Heart right ventricle (tissue), 16 donors: ENCODE measurements at places on chromosomes 4 and X.

GRCh38 chr4:99891351-99891750 is 2.9 kb downstream of the LAMTOR3 start:
- no peak overlapping the region for H3K27ac ChIP-seq
- no peaks in the 10 kb centered on the region for H3K27me3 ChIP-seq
- peaks cover 22% of the 10 kb centered on the region for H3K4me1 ChIP-seq
- DNase-seq, result no peak

- no peak overlapping the region for H3K4me3 ChIP-seq
- H3K27me3 ChIP-seq, result no peaks in the 10 kb centered on the region
- no peaks in the 10 kb centered on the region for H3K4me1 ChIP-seq
- no peak for DNase-seq
- no peak overlapping the region for H3K27ac ChIP-seq
- no peaks in the 10 kb centered on the region for H3K36me3 ChIP-seq
These were observed 267.4 kb downstream of the IL1RAPL1 start for GRCh38 chrX:28854637-28855036.

- H3K27me3 ChIP-seq, result no peaks in the 10 kb centered on the region
- DNase-seq, result no peak
- peak overlapping the region; percentile 69 for H3K4me3 ChIP-seq
- no peaks in the 10 kb centered on the region for H3K36me3 ChIP-seq
- peaks cover 15% of the 10 kb centered on the region for H3K4me1 ChIP-seq
These were observed 1.1 kb upstream of the PDLIM3 start for GRCh38 chr4:185536411-185536709.

- H3K4me1 ChIP-seq, result no peaks in the 10 kb centered on the region
- no peak overlapping the region for H3K4me3 ChIP-seq
- DNase-seq, result no peak
- no peaks in the 10 kb centered on the region for H3K27me3 ChIP-seq
These were observed 198.1 kb downstream of the LRBA start for GRCh38 chr4:150817017-150817416.

DNA sequence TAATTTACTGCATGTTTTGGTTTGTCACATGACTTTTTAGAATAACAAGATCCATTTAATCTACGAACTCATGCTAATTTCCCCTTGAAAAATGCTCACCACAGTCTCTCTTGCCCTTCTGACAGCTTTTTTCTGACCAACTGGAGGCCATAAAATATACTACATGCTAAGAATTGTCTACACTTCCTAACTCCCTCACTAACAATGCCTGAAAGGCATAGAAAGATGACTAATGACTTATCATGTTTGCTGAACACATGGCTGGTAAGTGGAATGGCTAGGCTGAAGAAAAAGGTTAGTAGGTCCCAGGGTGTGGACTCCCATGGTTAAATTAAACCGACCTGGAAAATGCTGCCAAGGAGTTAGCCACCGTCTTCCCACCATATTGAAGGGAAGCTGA is 309.9 kb downstream of the SPOCK3 start:
- H3K27me3 ChIP-seq, result no peaks in the 10 kb centered on the region
- no peak for DNase-seq
- no peak overlapping the region for H3K4me3 ChIP-seq
- no peak overlapping the region for H3K27ac ChIP-seq
- no peaks in the 10 kb centered on the region for H3K36me3 ChIP-seq

DNA sequence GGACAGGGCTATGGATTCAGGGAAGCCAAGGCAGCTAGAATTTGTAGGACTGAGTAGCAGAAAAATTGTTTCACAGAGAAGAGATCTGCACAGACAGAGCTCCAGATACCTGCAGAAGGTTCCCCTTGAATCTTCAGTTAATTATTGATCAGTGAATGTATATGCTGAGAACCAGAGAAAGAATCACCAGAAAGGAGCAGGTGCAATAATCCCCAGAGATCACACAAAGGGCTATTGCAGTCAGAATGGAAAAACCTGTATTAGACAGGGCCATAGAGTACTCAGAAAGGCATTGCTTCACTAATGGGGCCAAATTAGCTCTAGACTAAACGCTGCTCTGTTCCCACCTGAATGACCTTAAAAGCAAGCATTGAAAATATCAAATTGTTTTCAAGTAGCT is 35.5 kb upstream of the SMAD1 start:
- H3K36me3 ChIP-seq, result no peaks in the 10 kb centered on the region
- no peak overlapping the region for H3K27ac ChIP-seq
- no peak for DNase-seq
- no peaks in the 10 kb centered on the region for H3K4me1 ChIP-seq
- H3K4me3 ChIP-seq, result no peak overlapping the region
- H3K27me3 ChIP-seq, result no peaks in the 10 kb centered on the region

DNA sequence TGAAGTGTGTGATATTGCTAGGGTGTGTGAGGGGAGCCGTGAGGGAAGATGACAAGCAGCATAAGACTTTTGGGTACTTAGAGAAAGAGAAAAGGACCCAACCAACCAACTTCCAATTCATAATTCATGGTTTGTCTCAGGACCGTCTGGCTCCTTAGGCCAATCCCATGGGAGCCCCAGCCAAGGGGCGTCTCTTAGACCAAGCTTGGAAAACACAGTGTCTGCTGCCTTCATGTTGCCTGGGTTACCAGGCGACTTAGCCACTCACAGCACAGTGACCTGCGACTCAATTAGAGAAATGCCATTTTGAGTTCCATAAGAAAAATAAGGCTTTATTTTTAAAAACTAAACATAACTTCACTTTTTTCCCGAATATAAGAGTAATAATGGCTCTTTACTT is 32.7 kb downstream of the BST1 start:
- H3K4me1 ChIP-seq, result no peaks in the 10 kb centered on the region
- DNase-seq, result no peak
- H3K4me3 ChIP-seq, result no peak overlapping the region
- H3K27ac ChIP-seq, result no peak overlapping the region
- H3K27me3 ChIP-seq, result no peaks in the 10 kb centered on the region

GRCh38 chrX:76029385-76029784 is 143.5 kb upstream of the PBDC1 start:
- no peaks in the 10 kb centered on the region for H3K4me1 ChIP-seq
- H3K27me3 ChIP-seq, result peaks cover 6% of the 10 kb centered on the region
- H3K27ac ChIP-seq, result no peak overlapping the region
- no peak for DNase-seq

- no peaks in the 10 kb centered on the region for H3K4me1 ChIP-seq
- no peak overlapping the region for H3K4me3 ChIP-seq
- no peak for DNase-seq
- H3K27me3 ChIP-seq, result no peaks in the 10 kb centered on the region
- no peak overlapping the region for H3K27ac ChIP-seq
These were observed 56.0 kb downstream of the MAGEB10 start for GRCh38 chrX:27863809-27864208.

- H3K36me3 ChIP-seq, result no peaks in the 10 kb centered on the region
- H3K27me3 ChIP-seq, result no peaks in the 10 kb centered on the region
- no peak for DNase-seq
- no peak overlapping the region for H3K27ac ChIP-seq
- no peaks in the 10 kb centered on the region for H3K4me1 ChIP-seq
These were observed 201.6 kb upstream of the NR3C2 start for GRCh38 chr4:148643851-148644250.

DNA sequence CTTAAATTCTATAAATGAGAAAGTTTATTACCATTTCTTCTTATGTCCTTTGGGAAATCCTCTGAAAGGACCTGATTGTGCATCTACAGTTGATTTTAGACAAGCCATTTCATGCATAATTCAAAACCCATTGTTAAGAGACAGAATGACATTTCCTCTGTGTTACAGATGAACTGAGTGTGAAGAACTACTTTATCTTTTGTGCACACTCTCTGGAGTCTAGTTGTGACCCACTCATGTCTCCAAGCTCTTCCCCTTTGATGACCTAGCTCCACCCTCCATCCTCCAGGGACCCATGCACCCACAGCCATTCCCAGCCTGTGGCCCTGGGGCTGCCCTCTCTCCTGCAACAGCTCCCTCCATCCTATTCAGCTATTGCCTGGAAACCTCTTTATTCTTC is 57.5 kb upstream of the BMPR1B start:
- no peak for DNase-seq
- H3K4me3 ChIP-seq, result no peak overlapping the region
- H3K27ac ChIP-seq, result no peak overlapping the region
- H3K4me1 ChIP-seq, result no peaks in the 10 kb centered on the region
- H3K36me3 ChIP-seq, result no peaks in the 10 kb centered on the region

- H3K4me3 ChIP-seq, result no peak overlapping the region
- H3K36me3 ChIP-seq, result no peaks in the 10 kb centered on the region
- no peaks in the 10 kb centered on the region for H3K4me1 ChIP-seq
- no peak for DNase-seq
These were observed 231.2 kb upstream of the VEGFC start for GRCh38 chr4:177023951-177024350.

DNA sequence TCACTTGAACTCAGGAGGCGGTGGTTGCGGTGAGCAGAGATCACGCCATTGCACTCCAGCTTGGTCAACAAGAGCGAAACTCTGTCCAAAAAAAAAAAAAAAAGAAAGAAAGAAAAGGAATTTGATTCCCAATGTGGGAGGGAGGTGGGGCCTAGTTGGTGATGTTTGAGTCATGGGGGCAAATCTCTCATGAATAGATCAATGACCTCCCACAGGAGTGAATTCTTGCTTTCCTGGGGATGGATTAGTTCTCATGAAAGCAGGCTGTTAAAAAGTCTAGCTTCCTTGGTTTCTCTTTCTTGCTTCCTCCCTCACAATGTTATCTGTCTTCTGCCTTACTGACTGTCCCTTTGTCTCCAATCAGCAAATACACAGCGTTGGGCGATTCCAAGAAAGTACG is 419.5 kb upstream of the RPS6KA3 start:
- H3K27me3 ChIP-seq, result no peaks in the 10 kb centered on the region
- H3K27ac ChIP-seq, result no peak overlapping the region
- DNase-seq, result no peak
- H3K36me3 ChIP-seq, result no peaks in the 10 kb centered on the region

DNA sequence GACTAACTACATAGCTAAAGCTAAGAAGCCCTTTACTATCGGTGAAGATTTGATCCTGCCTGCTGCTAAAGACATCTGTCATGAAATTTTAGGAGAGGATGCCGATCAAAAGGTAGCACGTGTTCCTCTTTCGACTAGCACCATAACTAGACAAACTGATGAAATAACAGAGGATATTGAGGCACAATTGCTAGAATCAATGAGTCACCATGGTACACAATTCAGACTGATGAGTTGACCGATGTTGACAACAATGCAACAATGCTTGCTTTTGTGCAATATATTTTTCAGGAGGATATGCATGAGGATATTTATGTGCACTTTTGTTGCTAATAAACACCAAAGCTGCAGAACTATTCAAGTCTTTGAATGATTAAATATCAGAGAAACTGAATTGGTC is 24.3 kb downstream of the TBCK start:
- DNase-seq, result no peak
- H3K4me1 ChIP-seq, result no peaks in the 10 kb centered on the region
